ENCODE measurements at places on chromosomes 5 and 9.

- no peak for DNase-seq
Observed at GRCh38 chr5:122220511-122220910, 91.2 kb downstream of the ZNF474 start.

- no peak for DNase-seq
Observed at GRCh38 chr5:98690002-98690401, 83.5 kb upstream of the RGMB start.

- no peak for DNase-seq
Observed at GRCh38 chr9:22131817-22132216, 122.7 kb upstream of the CDKN2B start.

DNA sequence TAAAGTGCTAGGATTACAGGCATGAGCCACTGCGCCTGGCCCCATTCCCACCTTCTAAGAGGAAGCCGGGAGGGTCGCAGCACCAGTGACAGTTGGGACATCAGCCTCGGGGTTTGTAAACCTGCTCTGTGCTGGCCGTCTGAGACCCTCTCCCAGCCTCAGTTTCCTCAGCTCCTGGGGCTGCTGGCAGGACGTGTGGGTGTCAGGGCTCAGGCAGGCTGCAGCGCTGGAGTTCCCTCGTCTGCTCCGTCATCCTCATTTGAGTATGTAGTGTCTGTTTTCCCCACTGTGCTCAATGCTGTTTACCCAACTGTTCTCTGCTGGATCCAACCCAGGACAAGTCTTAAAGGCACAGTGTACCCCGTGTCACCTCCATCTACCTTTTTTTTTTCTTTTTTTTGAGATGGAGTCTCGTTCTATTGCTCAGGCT, 2.0 kb upstream of the NINJ1 start:
- no peak for DNase-seq

- DNase-seq, result peak; percentile 71
Observed at GRCh38 chr5:13553896-13554295, 390.6 kb downstream of the DNAH5 start.

GRCh38 chr9:81245254-81245956, 443.9 kb downstream of the TLE1 start:
- DNase-seq, result no peak

- no peak for DNase-seq
Observed at GRCh38 chr5:173868096-173868880, 19.9 kb upstream of the CPEB4 start.

Measured in type B pancreatic cell (in vitro differentiated cells).